Stimulated activated CD8-positive, alpha-beta memory T cell treated with anti-CD3 and anti-CD28 coated beads, Interleukin-2, amount 100 ng/mL, for 1 hour (primary cell): ENCODE measurements at places on chromosomes 1 and 21.

DNA sequence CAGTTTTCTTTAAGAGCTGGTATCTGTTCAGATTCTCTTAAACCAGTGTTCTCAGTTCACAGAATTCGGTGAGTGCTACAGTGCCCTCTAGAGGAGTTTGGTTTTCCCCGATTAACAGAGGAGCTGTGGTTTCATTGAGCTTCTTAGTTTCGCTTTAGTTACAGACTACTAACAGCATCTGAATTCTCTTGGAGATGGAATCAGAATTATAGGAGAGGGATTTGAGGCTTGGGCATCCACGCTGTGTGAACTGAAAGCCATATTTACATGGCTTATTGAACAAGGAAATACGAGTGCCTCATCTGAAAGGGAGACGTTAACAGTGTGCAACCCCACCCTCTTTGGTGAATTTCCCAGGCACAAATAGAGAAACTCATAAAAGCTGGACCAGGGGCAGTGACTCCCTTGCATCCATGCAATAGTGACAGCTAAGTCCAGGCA is 202.0 kb downstream of the USH2A start:
- DNase-seq, result no peak

DNA sequence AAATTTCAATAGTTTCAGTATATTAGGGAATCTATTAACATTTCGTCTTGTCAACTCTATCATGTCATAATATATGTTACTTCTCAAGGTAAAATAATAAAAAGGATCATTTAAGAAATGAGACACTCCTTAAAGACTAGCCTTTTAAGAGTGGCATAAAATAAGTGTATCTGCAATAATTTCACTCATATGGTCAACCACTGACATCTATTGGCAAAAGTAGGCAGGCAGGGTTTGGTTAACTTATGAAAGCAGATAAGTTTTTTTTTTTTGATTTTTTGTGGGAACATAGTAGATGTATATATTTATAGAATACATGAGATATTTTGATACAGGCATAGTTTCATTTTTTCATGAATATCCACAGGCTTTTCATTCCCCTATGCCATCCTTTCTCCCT is 5.5 kb upstream of the RGS21 start:
- DNase-seq, result no peak

DNA sequence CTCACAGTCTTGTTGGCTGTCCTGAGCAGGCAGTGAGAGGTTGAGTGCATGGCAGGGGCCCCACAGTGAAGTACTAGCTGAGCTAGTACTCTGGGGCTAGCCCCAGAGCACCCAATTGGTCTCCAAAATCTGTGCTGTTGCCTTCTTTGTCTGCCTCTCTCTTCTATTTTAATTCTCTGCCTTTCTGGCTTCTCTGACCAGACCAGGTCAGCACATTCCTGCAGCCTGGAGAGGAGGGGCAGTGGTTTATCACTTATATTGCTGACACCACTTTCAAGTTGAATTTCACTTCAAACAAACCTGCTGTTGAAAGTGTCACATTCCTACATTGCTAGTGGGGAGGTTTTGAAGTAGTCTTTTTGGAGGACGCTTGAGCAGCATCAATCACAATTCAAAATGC is 628.7 kb downstream of the PTPRU start:
- no peak for DNase-seq

DNA sequence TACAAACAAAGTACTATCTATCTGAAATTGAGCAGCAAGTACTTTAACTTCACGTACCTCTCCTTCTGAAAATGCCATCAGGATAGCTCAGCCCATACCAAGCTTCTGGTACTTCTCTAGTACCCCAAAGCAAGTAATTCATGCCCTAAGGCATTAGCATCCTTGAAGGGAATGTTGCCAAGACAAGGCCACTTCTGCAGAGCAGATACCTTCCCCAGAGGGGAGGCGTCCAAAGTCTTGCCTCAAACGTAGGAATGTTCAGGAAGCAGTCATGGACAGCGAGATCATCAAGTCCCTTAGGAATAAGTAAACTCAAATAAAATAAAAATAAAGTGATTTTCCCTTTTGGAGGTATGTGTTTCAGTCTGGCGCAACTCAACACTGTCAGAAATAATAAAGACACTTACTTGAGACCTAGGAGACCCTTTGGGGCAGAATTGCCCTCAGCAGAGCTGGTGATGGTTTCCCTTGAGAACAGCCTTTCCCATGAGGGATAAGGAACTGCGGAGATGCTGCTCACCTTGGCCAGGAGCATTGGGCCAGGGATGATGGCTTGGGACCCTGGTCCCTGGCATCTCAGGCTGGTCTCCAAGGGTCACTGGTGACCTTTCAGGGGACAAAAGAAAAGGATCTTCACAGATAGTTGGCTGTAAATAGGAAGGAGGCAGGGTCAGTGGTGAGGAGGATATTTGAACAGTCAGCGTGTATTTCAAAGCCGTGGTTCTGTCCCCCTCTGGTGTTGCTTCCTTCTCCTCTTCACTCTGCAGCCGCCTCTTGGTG is 522.9 kb downstream of the KIF26B start:
- DNase-seq, result no peak

DNA sequence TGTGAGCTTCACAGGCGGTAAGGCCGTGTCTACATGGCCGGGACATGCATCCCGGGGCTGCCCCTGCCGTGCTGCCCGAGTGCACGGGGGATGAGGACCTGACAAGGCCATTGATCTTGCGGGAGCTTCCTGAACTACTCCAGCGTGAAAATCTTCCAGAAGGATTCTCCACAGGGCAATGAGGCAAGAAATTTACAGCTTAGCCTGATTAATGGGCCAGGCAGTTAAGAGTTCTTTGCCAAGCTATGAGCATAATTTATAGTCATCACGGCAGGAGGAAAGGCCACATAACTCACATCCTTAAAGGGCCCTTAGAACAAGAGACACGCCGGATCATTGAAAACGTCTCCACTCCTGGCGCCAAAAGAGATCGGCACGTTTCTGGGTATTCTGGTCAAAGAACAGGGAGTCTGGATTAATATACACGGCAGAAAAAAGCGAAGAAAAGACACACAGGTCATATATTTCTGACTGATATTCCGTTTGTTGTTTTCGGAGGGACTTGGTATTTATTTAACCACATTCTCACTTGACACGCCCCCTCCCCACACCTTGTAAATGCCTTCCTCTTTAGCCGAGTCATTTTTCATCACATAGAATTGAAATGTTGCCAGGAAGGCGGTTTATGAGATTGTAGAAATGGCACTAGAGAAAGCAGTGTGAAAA is 180.5 kb downstream of the DYRK1A start:
- DNase-seq, result no peak

DNA sequence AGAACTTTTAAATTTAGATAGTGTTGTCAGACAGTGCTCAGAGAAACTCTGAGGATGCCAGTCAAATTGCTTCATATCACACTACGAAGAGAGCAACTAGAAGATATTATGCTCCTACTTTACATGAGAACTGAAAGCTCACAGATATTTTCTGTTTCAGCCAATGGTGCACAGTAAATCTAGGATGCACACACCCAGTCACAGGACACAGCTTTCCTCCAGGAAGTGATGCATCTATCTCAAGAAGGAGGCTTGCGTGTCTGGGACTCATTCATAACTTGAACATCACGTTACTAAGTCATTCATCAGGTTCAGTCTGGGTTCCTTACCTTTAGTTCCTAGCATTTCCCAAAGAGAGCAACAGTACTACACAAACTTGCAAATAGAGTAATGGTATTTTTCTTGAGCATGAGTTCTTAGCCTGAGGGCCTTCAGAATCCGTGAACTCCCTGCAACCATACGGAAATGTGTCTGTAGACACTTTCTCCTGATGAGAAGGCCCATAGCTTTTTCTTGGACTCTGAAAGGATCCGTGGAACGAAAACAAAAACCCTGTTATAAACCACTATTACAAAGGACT is 12.2 kb downstream of the ZNF697 start:
- DNase-seq, result no peak

DNA sequence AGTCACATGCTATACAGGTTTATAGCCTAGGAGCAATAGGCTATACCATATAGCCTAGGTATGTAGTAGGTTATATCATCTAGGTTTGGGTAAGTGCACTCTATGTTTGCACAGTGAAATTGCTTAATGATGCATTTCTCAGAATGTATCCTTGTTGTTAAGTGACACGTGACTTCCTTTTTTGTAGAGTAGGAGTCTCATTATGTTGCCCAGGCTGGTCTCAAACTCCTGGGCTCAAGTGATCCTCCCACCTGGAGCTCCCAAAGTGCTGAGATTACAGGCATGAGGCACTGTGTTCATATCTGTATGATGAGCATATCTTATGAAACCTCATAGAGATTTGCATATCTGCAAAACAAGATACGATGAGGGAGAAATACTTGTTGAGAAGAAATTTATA is 13.8 kb upstream of the ABCB10 start:
- no peak for DNase-seq

DNA sequence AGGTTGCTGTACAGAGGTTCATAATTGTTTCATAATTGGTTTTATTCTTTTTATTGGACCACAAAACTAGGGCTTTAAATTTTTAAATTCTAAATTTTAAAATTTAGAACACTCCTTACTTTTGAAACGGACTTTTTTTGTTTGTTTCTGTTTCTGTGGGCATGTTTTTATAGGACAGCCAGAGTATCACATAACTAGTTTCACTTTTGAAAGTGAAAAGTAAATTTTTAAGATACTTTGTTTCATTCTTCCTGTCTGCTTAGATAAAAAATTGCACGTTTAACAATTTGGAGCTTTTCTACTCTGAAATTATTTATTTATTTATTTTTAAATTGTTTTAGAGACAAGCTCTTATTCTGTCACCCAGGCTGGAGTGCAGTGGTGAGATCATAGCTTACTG is 29.7 kb downstream of the MDM4 start:
- no peak for DNase-seq

- no peak for DNase-seq
Measured at GRCh38 chr1:93723110-93723509, 41.5 kb upstream of the BCAR3 start.

DNA sequence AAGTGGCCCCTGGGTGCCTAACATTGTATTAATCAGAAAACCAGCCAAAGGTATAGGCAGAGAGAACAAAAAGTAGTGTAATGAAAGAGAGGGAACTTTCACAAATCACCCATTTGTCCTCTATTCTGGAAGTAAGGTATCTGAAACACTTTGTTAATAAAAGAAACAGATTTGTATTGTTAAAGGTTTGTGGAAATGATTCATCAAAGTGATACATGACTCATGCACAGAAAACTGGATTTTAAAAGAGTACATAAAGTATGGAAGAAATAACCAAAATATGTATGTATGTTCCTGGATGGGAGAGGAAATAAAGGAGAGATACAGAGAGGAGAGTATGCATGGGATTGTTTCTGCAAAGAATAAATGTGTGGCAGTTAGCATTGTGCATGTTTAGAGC is 126.8 kb downstream of the RGS21 start:
- no peak for DNase-seq

GRCh38 chr1:207645635-207646081 is 725 bp downstream of the CR1L start:
- no peak for DNase-seq

DNA sequence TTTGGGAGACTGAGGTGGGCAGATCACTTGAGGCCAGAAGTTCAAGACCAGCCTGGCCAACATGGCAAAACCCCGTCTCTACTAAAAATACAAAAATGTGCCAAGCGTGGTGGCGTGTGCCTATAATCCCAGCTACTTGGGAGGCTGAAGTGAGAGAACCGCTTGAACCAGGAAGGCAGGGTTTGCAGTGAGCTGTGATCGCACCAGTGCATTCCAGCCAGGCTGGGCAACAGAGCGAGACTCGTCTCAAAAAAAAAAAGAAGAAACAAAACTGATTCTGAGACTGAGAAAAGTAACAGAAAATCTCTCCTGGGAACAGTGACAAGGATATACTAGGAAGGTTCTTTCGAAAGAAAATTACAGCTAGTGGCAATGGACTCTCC is 20.9 kb downstream of the USP48 start:
- no peak for DNase-seq
